ENCODE measurements at places on chromosomes 2 and 18.

DNA sequence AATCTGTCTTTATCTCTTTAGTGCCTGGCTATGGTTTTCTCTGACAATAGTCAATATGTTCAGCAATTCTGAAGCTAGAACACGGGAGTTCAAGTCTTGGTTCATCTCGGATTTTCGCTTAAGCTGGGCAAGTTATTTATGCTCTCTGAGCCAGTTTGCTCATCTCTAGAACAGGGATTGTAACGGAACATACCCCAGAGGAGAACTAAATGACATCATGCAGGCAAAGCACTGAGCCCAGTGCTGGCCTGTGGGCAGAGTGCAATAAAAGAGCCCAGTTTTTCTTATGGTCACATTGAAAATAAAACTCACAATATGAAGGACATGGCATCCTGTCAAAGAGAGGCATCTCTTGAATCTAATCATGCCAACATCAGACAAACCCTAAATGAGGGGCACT, 143.9 kb downstream of the ZBTB7C start:
- no peak for DNase-seq

DNA sequence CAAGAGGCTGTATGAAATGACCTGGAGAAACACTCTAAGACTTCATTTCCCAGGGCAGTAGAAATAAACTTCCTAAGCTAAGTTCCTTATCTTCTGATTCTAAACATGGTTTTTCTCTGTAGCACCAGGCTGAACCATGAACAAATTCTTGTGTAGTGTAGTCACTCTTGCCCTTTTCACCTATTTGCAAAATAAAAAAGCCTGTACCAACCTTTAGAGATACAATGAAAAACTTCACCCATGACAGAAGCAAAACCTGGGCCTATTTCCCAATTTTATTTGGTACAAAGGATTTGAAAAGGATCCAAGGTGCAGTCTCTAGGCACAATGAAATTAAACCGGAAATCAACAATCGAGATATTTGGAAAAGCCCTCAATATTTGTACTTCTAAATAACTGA, 43.6 kb downstream of the POLR1A start:
- no peak for DNase-seq

- DNase-seq: no peak
Observed at GRCh38 chr18:398935-399630, 101.4 kb downstream of the COLEC12 start.

DNA sequence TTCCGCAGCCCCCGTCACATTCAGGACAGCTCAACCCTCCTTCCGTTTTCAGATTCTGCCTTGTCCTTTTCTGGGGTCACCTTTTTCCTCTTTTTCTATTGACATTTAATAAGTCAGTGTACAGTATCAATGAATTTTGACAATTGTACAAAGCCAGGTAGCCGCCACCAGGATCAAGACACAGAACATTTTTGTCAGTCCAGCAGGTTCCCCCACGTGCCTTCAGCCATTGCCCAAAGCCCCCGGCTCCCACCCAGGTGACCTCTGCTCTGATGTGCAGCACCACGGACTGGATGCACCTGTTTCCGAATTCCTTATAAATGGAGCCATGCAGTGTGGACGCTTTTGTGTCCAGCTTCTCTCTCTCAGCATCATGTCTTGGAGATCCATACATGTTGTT, 30.0 kb downstream of the CROCC2 start:
- DNase-seq: no peak

DNA sequence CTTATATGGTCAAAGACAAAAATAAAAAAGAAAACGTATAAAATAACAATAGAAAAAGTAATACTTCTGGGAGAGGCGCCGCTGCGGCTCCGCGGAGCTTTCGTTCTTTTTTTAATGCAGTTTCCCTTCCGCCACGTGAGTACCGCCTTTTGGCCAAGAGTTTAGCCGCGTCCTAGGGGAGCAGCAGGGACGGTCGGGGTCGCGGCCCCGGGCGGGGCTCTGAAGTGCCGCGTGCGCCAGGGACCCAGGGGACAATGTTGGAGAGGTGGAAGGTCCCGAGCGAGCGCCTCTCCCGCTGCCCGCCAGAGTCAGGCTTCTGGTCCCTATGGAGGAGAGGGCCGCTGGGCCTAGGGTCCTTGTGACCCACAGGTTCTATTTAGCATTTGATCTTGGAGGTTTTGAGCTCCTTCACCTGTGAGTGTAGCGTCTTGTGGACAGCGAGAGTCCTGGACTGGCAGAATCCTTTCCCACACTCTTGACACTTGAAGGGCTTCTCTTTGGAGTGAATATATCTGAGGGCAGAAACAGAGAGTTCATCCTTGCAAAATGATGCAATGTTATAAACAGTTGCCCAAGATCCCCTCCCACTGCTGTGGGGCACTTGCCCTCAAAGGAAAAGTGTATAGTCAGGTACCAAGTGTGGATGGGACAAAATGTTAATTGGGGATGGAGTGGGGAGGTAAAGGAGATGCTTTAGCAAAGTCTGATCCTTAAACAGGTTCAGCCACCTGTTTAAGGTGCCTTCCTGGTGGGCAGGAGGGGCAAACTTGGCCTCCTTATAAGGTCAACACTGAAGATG, 6.3 kb downstream of the OSR1 start:
- DNase-seq: no peak
